NCI-H146 (cell line): ENCODE measurements at places on chromosomes 16 and 17.

DNA sequence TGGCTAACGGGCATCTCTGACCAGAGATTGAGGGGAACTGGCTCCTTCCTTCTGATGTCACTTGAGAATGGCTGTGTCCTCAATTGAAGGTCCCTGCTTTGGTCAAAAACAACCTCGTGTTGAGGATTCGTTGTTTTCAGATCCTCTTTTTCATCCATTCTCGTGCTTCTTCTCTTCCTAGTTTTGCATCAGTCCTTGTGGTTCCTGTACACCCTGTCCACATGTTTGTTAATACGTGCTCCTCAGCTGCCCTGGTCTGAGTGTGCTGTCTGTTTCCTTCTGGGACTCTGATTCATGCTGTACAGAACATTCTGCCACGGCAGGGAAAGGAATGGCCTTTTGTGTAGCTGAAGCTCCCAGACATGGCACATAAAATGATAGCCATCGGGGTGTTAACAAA, 863.2 kb upstream of the GOT2 start:
- DNase-seq, result no peak

- peak; percentile 67 for DNase-seq
Observed at GRCh38 chr17:57707892-57708291, 37.2 kb downstream of the CCDC182 start.

DNA sequence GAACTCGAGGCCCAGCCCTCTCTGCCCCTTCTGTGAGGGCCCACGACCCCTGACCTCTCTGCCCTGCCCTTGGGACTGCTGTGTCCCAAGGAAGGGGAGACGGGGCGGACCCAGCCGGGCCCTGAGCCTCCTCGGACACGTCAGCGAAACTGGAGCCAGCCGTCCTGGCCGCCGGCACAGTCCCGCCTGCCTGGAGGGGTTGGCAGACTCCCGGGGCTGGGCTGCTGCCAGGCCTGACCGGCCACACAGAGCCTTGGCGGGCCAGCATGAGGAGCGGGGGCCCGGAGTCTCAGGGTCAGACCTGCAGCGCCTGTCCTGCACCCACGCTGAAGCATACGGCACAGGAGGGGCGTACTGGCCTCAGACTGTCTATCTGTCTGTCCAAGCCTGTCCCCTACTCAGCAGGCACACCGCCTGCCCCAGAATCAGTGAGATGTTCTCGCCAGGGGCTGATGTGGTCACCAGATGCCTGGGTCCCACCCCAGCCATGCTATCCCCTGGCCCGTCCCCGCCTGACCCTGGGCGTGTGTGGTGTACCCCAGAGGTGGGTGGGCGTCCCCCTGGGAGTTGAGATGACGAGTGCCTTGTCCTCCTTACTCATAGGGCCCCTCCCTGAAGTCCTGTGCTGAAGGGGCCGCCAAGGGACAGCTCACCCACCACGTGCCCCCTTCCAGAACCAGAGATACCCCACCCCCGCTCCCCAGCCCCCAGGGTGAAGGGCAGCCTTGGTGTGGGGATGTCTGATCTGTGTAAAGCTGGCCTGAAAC, 4.7 kb downstream of the VASN start:
- DNase-seq, result no peak

GRCh38 chr16:84860383-84860782, 40.6 kb downstream of the CRISPLD2 start:
- no peak for DNase-seq

- DNase-seq, result no peak
Observed at GRCh38 chr16:75095204-75095621, 21.4 kb downstream of the LDHD start.

DNA sequence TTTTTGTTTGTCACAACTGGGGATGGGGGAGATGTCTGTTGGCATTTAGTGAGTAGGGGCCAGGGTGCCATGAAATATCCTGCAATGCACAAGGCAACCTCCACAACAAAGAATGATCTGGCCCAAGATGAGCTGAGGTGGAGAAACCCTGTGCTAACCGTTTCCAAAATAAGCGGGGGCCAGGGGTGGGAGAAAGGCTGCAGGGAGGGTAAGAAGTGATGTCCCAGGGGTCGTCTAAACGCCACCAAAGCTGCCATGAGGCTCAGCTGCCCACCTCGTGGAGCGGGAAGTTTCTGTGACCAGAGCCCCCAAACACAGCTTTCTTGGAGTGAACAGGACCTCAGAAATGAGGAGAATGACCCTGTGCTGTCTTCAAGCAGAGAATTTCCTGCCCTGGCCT, 76.5 kb upstream of the CDH5 start:
- DNase-seq, result no peak

GRCh38 chr17:8963647-8964258, 1.8 kb downstream of the PIK3R5 start:
- no peak for DNase-seq

GRCh38 chr17:31412511-31412910, 21.0 kb downstream of the RAB11FIP4 start:
- no peak for DNase-seq

DNA sequence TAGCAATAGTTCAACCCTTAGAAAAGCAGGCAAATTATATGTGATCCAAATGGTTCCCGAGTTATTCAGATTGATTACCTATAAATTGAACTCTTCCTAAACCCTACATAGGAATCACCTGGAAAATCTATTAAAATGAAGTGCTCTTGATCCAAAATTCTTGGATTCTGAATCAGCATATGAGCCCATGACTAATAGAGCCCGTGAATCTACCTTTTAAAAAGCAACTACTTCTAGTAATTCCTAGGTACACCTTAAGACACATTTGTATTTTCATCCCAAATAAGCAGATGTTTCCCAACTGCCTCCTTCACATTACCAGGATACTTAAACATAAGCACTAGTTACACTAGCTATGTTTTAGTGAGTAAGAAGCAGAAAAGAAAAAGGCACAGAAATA, 1171.0 kb upstream of the GOT2 start:
- no peak for DNase-seq

DNA sequence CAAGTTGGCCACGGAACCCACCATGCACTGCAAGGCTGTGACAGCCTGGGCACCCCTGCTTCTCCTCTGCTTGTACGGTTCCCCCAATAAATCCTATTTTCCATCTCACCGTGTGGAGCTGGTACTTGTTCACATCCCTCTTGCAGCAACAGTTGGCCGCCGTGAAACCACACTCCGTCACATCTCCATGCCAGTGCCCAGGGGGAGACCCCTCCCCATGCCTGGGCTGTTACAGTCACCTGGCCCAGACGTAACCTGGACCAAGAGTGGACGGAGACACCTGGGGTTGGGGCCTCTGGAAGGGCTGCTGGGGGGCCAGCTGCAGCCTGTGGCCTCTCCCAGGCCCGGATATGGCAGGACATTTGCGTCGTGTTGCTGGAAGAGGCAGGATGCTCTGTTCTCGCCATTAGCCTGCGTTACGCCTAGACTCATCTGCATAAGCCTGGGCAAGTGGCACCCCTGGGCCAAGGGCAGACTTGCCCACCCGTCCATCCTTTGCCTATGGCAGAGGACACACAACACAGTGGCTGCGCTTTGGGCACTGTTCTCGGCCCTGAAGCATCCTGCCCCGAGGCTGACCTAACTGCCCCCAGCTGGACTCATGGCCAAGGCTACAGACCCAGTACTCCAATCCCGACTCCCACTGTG, 14.2 kb upstream of the KREMEN2 start:
- DNase-seq, result no peak

DNA sequence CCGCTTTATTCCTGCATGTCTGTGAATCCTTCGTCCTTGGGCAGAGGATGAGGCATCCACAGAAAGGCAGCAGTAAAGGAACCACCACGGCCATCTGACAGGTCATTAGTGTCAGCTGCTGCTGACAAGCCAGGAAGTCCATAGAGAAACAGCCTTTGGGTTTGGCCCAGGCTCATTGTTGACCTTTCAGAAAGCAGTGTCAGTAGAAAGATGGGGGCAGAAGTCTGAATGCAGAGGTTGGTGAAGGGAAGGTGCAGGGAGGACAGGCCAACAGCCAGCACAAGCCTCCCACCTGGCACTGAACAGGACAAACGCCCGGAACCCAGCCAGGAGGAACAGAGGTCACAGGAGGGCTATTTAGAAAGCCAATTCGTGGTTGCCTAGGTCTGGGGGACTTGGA, 105.8 kb downstream of the VAT1L start:
- no peak for DNase-seq

DNA sequence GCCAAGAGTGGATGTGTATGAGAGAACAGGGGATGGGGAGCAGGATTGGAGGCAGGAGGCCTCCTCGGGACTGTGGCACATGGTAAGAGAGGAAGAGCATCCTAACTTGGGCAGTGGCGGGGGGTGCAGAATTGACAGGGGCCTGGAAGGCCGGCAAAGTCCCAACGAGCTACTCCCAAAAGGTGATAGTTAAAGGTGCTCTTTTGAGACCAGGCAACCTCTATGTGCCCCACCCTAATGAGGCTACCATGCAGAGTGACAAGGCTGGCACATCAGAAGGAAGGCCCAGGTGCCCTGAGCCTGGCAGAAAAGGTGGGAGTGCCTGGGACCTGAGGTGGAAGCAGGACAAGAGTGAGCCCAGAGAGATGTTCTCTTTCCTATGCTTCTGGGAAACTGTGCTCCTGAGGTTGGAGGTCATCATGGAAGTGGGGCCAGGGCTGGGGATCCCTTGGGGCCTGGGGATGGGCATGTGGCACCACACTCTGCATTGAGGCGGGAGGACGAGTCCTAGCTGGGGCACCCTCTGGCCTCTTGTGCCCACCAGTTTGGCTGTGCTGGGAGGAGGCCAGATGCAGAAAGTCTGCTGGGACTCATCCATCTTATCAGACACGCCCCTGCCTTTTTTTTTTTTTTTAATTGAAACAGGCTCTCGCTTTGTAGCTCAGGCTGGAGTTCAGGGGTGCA, 5.9 kb downstream of the RAB11FIP4 start:
- DNase-seq, result no peak

GRCh38 chr17:57593739-57594462, 151.2 kb downstream of the CCDC182 start:
- no peak for DNase-seq

GRCh38 chr17:37742116-37742761, 2.6 kb downstream of the HNF1B start:
- no peak for DNase-seq

GRCh38 chr17:69018022-69018615, 42.6 kb downstream of the ABCA9 start:
- no peak for DNase-seq

DNA sequence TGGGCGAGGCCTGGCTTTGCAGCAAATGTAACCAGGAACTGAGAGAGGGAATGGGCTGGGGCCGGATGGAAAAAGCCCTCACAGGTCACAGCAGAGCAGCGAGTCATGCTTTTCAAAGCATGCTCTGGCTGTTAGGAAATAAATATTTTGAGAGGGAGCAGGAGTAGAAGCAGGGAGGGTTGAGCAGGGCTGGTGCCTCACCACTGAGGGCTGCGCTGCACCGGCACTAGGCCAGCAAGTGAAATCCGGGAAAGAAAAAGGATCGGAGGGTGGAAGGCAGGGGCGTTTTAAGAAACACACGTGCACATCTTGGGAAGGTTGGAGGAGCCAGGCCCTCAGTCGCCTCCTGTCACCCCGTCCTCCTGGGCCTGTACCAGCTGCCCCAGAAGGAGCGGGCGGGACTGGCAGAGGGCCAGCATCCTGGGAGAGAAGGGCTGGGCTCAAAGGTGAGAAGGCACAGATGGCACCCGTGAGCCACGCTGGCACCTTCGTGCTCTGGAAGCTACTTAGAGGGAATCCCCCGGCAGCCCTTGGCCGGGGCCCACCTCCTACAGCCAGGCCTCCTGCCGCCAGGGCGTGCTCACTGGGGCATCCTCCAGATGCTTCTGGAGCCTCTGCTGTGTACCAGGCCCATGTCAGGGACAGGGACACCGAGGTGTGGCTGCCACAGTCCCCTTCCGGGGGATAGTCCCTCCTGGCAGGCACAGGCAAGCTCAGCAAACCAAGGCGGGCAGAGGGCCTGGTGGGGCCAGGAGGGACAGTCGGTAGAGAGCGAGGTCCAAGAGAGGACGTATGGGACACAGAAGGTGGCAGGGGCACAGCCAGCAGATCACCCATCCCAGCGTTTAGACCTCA, 71.5 kb upstream of the PLCG2 start:
- no peak for DNase-seq

DNA sequence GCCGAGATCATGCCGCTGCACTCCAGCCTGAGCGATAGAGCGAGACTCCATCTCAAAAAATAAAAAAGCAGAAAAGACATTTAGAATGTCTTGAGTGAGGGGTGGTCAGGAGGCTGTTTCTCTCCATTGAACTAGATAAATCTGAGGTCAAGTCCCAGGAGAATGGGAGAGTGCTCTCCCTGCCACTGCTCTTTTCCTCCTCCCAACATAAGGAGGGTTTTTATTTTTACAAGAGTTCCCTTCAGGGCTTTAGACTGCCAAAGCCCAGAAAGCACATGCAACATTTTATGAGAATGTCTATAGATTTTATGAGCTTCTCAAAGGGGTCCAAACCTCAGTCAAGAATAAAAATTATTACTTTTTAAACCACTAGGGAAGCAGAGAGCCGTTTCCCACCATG, 1.6 kb downstream of the RND2 start:
- no peak for DNase-seq

- DNase-seq, result no peak
Observed at GRCh38 chr16:88473666-88474534, 20.8 kb downstream of the ZFPM1 start.

DNA sequence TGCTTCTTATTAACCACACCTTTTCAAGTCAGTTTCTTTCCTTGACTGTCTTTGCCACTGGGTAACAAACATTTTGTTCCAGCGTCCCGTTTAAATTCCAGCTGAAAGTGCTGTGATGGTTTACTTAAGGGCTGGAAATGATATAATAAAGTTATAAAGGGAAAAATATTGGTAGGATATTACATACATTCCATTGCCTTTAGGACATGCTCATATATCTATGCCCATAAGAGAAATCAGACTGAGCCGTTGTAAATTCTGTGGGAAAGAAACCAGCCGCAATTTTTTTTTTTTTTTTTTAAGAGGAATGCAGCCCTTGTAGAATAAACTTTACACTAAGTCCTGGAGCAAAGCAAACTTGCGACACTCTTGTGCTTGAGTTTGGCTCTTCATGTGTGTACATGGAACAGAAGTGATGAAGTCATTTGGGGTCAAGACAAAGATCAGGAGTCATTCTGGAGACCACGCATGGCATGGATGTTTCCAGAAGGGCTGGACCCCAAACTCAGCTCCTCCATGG, 210.9 kb downstream of the XYLT1 start:
- DNase-seq, result no peak

GRCh38 chr17:40548982-40549685, 16.1 kb downstream of the CCR7 start:
- peak; percentile 65 for DNase-seq

DNA sequence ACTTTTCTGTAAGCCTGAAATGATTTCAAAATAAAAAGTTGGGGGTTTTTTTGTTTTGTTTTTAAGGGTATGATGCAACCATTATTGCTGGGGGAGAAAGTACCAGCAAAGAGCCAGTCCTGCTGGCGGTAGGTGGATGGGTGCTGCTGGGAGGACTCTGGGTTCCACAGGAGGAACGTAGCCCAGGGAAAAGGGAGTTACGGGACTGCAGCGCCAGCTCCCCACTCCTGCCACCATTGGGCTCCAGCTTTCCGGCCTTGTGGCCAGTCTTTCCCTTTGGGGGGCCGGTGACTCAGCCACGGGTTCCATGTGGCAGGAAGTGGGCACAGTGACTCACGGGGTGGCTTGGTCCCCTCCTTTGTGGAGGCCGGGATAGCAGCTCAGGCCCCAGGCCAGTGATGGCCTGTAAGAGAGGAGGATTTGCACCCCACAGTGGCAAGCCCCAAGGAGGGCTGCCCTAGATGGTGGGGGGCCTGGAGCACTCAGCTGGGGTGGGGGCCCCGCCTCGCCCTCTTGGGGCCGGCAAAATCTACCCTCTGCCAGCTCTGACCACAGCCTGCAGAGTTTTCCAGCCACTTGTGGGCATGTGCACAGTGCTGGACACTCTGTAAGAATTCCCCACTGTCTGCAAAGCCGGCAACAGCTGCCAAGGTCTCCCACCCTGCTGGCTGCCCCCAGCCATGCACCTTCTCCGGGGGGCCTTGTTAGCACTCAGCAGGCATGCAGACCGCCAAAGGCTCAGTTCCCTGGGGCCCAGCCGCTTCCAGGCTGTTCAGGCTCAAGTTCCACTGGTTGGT, 30.4 kb downstream of the SOCS3 start:
- DNase-seq, result no peak
